Activated CD4-positive, alpha-beta T cell treated with anti-CD3 and anti-CD28 coated beads, Interleukin-10, Interleukin-2, amounts not matched to agents 100 ng/mL and 50 ng/mL, durations not matched to agents 16 hours and 8 hours (primary cell): ENCODE measurements at places on chromosomes 3 and 15.

DNA sequence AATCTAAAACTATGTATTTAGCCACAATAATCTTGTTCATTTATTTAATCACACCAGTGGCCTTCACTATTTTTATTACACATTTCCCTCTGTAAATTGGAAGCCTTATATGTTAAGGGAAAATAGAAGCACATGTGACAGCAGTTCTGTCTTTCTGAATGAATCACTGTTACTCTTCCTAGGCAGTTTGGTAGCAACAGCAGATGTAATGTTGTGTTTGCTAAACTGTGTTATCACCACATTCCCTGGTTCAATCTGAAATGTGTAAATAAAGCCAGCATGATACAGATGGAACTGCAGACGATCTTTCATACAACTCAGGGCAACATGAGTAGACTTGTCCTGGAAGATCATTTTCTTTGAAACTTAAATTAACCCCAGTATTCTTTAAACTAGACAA lies 220.1 kb downstream of the MCTP2 start:
- no peak for DNase-seq

GRCh38 chr3:71247958-71248335 lies 335.6 kb downstream of the FOXP1 start:
- DNase-seq = no peak

GRCh38 chr3:10774825-10775224 lies 41.2 kb upstream of the SLC6A11 start:
- DNase-seq = no peak

DNA sequence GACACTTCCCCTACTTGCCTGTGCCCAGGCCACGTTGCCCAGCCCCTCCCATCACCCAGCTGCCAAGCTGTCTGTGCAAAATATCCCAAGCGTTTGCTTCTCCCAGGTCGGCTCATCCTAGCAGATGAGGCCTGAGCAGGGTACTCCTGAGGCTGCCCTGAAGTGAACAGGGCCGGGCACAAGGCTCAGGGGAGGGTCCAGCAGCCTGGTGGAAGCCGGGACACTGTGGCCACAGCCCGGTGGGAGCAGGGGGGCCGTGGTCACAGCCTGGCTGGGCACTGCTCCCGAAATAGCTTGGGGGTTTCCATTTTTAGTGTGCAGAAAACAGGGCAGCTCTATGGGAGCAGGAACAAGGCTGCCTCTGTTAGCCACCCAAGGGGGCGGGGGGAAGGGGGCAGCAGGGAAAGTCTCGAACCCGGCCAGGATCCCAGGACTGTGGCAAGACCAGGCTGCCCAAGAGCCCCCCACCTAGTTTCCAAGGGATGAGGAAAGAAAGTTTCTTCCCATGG lies 3.4 kb downstream of the PLXNB1 start:
- DNase-seq = no peak

DNA sequence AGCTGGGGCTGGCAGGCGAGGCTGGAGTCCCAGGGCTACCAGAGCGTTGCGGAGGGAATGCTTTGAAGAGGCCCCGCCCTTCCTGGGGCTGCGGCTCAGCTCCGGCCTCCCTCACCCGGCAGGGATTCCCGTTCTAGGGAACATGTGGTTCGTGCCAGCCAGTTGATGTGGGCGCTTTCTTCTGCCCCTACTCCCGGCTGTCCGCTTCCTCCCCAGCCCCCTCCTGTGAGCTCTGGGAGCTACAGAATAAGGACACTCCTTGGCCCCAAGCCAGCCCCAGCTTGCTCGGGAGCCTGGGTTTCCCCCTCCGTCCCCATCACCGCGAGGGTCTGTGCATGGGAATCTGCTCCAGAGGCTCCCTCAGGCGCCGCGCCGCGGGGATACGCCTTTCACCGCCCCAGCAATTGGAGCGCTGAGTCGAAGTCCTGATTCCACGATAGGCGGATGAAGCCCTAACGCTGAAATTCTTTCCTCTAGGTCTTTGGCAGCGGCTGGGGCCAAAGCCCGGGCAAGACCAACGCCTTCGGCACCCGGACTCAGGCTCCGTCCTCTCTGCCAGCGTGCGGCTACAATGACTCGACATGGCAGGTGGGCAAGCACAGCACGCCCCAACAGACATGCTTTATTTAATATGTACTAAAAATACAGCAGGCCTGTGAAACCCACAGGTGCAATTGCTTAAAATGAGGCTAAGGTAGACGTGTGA lies 69.5 kb downstream of the KLF15 start:
- DNase-seq = no peak

DNA sequence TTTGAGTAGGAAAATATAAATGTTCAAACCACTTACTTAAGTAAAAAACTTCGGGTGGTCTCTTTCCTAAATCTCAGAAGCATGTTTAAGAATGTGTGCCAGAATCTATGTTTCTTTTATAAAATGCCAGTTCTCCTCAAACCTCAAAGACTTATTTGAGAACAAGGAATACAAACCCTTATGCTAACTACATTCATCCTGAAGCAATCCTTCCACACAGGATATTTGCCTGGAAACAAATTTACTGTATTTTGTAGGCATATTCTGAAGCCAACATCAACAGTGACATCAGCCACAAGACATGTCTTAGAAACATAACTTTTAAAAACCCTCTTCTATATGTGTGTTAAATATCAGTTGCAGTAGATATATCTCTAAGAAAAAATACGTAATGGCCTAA lies 1077.0 kb downstream of the ROBO1 start:
- no peak for DNase-seq

- no peak for DNase-seq
Measured at GRCh38 chr3:65837604-65838003, 201.1 kb downstream of the MAGI1 start.

DNA sequence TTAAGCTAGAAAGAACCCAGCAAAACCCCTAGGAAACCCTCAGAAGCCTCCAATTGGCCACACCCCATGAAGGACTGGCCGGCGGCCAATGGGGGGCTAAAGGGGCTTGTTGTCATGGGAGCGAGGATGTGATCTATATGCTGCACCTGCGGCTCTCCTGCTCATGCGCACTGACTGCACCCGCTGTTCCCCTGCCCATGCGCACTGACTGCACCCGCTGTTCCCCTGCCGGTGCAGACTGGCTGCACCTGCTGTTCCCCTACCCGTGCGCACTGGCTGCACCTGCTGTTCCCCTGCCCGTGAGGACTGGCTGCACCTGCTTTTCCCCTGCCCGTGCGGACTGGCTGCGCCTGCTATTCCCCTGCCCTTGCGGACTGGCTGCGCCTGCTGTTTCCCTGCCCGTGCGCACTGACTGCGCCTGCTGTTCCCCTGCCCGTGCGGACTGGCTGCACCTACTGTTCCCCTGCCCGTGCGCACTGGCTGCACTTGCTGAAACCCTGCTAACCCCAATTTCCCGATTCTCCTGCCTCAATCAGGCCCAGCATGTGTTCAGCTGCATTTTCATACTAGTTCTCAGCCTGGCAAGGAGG lies 16.8 kb upstream of the MCCC1 start:
- peak; percentile 87 for DNase-seq

DNA sequence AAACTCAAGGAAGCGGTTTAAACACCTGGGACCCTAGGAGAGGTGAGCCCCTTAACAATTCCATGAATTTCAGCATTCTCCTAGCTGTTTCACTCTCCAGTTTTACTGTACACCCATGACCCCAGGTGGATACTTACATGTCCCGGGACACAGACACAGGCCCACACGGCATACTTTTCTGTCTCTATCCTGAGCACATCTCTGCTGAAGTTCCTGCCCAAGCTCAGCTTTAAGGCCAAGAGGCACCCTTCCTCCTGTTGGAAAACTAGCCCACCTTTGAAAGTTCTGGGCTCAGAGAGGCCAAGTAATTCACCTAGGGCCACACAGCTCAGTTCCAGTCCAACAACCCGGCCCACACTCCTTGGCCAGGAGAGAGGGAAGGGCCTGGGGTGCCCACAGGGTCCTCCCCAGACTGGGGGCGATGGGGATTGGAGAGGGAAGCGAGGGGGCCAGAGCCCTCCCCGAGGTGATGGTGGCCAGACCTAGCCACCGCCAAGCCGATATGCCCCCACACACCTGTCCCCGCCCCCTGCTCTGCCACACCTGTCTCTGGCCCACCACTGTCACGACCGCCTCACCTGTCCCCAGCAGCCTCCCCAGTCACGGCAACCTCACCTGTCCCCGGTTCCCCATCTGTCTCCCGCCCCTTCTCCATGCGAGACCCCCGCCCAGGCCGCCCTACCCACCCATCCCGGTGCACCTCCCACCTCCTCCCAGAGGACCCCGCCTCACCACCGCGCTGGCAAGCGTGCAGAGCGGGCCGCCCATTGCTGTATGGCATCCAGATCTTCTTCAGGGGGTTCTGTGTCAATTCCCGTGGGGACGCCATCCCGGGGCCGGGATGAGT lies 431 bp downstream of the PFKFB4 start:
- no peak for DNase-seq

DNA sequence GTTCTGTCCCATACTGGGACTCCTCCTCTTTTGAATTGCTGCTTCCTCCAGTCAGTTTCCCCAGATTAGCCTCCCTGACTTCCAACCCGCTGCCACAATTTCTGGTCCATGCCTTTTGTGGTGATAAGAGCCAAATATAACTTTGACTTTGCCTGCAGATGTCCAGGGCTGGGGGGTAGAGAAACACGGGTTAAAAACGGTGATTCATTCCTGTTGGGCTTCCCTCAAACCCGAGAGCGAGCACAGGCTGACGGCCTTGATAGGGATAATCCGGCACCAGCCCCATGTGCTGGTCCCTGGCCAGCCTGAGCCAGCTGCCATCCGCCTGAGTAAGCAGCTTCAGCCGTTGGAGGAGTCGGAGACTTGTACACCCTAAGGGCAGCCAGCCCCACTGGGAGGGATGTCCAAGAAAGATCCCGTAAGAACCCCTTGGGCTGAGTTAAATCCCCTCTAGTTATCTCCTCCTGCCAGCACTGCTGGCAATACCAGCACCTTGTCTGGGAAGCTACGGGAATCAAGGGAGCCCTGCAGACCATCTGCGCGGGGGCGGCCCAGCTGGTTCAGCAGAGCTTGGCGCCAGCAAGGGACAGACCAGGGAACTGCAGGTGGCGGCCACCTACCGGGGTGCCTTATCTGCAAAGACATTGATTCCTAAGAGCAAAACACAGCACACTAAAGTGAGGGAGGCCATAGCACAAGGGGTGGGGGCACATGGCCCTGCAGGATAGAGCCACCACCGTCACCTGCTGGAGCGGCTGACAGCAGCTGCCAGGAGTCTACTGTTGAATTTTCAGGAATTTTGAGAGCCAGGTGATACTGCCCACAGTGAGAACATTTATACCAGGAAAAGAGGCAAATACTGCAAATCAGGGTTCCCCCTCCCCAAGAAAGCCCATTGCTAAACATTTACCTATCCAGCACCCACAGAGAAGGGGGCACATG lies 18.1 kb downstream of the CSPG4 start:
- DNase-seq = peak; percentile 12

DNA sequence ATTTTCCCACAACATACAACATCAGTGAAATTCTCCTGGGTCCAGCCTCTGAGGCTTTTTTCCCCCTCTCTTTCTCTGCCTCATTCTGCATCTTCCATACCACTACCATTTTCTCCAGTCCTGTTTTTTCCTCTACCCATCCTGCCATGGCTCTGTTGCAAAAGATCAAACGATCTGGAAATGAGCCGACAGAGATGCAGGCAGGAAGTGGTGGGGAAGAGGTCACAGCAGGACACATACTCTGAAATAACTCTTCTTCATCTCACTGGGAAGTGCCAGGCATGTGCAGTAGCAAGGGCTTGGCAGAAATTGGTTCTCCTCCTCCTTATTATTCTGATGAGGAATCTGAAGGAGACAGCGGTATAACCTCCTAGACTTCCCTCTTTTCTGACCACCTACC lies 114.3 kb downstream of the CORO2B start:
- DNase-seq = no peak

DNA sequence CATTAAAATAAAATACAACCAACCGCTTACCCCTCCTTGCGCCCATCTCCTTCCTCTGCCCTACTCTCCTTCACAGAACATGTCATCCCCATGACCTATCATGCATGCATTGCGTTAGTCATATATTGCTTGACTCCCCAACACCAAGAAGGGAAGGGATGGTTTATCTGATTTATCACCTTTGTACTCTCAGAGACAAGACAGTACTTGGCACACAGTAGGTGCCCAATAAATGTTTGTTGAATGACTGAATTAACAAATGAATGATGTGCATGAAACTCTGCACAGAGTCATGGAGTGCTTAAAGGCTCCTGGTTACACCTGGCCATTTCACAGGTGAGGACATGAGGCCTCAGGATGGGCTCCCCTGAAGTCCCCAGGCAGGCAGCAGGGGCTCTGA lies 59.7 kb downstream of the IQSEC1 start:
- peak; percentile 48 for DNase-seq

- no peak for DNase-seq
Measured at GRCh38 chr3:78204977-78205376, 1165.1 kb downstream of the ROBO2 start.

DNA sequence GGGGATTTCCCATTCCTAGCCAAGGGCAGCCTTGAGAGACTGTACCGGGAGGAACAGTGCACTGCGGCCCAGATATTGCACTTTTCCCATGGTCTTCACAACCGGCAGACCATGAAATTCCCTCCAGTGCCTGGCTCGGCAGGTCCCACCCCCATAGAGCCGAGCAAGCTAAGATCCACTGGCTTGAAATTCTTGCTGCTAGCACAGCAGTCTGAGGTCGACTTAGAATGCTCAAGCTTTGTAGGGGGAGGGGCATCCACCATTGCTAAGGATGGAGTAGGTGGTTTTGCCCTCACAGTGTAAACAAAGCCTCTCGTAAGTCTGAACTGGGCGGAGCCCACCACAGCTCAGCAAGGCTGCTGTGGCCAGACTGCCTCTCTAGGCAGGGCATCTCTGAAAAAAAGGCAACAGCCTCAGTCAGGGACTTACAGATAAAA lies 156.3 kb downstream of the FRMD5 start:
- DNase-seq = no peak

GRCh38 chr3:38843898-38844297 lies 27.9 kb upstream of the SCN10A start:
- peak; percentile 30 for DNase-seq

DNA sequence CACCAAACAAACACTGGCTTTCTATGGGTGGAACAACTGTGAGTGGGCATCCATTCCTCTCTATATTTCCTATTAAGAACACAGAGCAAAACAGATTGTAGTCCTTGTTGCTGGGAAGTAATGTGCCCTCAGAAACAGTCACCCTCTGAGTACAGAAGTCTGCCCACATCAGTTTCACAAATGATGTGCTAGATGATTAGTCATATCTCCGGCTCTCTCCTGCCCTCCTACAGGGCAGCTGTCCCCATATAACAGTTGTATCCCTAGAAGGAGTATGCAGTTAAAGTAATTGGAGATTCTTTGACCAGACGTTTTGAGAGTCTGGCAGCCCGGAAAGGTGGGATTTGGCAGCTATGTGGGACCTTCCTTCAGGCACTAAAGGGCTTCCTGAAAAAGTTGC lies 159.9 kb downstream of the APBA2 start:
- DNase-seq = peak; percentile 74
